COR-L47 (cell line): ENCODE measurements at places on chromosomes 6 and 20.

DNA sequence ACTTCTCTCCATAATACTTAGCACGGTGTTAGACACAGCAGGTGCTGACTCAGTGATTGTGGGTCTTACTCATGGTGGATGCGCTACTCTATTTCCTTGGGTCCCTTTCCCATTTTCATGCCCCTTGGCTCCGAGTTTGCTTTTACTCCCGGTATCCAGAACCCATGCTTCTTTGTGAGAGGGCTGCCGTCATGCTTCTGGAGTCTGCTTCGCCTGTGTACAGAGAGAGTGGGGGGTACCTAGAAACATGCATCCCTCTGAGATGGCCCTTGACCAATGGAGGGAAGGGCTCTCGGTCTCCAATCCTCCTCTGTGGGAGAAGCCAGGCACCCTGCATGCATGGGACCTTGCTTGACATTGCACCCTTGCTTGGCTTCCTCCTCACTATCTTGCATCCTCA is 160.4 kb downstream of the NRN1 start:
- DNase-seq = no peak

GRCh38 chr20:51526106-51526470 is 16.4 kb downstream of the NFATC2 start:
- DNase-seq = peak; percentile 14

DNA sequence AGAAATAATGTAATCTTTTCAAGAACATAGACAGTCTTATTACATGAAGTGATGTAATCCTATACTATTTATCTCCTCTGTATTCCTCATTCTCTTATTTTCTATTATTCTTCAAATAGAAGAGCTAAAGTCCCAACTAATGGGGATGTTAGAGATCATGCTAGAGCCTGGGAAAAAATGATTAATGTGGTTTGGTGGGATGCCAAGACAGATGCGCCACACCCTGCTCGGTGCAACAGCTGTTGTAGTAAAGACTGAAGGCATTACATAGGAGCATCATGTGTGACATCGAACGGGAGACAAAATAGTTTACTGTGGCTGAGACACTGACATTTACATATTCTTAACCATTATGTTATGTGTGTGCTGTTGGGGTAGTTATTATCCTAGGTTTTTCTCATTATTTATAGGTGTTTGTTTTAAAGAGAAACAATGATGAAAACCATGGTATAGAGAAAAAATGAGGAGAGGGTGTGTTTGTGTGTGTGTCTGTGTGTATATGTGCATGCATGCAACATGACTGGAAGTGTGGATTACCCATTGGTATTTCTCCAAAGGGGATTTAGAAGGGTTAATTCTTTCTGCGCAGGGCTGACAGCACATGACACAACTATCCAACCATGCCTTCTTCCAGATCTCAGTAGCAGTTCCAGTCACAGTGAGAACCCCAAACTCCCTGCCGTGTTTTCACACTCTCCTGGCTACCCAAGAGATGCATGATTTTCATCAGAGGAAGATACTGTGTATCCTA is 155.3 kb downstream of the EYA4 start:
- peak; percentile 39 for DNase-seq

DNA sequence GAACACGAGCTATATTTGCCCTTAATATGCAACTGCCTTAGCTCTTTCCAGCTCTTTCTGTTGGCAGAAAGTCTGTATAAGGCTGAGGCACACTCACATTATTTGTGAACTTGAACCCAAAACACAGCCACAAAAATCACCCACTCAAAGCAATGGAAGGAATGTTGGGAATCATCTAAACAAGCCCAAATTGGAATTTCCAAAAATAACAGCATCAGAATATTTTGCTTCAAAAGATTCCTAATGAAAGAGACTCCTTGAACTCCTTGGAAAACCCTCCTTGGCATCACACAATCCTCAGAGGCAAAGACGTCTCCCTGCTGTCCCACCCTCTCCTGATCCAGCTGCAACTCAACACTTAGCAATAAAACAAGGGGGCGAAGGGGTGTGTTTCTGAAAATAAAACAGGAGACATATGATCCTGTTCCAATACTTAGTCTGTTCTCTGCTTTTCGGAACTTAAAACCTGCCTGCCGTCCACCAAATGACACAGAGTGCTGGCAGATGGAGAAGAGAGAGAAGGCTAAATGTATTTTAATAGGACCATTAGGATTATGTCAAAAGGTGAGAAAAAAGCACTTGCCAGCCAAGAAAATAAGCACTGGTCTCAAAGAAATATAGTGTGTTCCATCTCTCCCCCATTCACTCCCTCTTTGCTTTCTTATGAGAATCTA is 320.7 kb upstream of the JARID2 start:
- DNase-seq = no peak

DNA sequence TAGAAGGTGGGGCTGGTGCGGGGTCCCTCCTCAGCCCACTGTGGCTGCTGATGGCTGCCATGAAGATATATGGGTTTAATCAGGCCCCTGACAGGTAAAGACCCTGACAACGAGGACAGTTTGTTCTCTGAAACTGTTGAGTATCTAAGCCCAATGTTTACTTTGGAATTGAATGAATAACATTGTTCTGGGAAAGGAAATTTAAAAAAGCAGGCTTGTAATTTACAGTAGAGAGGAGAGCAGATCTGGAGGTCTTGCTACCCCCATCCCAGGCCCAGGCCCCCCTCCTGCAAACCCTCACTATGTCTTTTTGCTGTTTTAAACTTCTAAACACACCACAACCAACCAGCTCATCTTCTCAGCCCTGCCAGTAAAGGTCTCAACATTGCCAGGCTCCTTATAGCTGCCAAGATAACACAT is 171.3 kb downstream of the CDC5L start:
- DNase-seq = no peak

DNA sequence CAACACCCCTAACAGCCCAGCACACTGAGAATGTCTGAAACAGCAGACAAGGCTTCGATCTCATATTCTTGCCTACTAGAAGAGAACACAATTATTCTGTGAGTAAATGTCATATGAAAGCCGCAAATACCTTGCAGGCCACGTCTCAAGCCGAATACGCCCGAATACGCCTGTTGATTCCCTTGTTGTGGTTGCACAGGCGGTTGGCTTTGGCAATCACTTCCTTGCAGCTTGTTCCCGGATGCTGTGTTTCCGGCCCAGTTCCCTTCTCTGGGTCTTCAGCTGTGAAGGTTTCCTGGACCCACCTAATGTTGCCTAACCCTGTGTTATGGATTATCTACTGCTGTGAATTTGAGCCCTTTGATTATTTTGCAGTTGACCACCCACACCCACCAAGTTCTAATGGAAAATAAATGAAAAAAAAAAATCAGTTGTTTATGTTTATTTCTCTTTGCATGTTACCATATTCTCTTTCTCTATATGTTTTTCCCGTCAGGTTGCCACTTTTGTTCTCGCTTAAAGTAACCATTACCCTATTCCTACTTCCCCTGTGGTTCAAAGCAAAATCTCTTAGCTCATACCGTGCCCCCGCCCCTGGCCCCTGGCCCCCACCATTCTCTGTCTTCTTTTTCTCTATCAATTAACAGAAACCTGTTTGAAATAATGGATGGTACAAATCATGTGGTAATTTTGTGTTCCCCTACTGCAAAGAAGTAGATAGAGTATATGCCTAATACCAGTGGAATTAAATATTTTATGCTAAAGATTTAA is 172.4 kb downstream of the ADGB start:
- DNase-seq = no peak

DNA sequence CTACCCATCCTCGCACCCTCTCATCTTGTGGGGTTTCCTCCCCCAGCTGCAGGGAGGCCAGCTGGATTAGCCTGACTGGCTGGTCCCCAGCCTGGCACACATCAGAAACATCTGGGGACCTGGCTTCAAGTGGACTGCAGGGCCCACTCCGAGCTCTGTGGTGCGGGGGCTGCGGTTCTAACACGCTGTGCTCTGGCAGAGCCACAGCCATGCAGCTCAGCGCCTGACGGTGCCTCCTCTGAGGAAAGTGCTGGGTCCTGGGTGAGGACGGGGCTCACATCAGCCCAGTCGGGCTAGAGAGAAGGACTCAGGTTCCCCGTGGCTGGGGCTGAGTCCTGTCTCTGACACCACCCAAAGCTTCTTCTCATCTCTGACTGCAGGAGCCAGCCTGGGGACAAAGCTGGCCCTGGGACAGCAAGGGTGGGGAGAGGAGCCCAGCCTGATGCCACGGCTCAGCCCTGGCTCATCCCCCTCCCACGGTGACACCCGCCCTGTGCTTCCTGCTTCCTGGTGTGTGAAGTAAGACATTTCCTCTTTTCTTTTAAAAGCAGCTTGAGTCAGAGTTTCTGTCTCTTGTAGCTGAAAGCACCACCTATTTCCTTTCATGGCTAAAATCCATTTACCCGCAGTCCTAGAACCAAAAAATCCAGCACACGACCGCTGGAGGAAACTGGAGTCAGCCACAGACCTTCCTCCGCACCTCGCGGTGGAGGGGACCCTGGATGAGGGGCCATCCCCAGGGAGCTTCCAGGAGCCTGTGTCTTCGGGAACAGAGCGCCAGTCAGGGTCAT is 127.4 kb upstream of the AFDN start:
- DNase-seq = no peak

DNA sequence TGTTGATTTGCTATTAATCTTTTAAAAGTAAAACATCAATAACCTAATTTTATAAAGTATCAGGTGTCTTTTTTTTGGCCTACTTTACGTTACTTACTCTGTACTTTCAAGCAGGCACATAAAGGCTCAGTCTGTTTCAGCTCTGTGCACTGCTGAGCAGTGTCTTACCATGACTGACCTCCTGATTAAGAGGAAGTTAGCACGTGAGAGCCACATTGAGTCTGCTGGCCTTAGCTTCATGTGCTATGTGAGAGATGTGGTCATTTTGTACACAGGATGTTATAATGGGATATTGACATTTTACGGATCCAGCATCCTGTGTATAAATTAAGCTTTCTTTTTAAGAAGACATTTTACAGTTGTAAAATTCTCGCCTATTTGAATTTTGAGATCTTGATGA is 31.9 kb downstream of the ARID1B start:
- no peak for DNase-seq

GRCh38 chr20:25487306-25487705 is 79.8 kb downstream of the GINS1 start:
- no peak for DNase-seq
